Effector memory CD4-positive, alpha-beta T cell (primary cell): ENCODE measurements at places on chromosomes 7 and 10.
A peak's percentile ranks its signal among the peaks of the same experiment; 100 is the strongest.

- no peak for DNase-seq
These were observed 88.5 kb downstream of the IPMK start for GRCh38 chr10:58179238-58179637.

GRCh38 chr10:108412323-108412722 lies 1247.8 kb upstream of the SORCS1 start:
- DNase-seq, result no peak

DNA sequence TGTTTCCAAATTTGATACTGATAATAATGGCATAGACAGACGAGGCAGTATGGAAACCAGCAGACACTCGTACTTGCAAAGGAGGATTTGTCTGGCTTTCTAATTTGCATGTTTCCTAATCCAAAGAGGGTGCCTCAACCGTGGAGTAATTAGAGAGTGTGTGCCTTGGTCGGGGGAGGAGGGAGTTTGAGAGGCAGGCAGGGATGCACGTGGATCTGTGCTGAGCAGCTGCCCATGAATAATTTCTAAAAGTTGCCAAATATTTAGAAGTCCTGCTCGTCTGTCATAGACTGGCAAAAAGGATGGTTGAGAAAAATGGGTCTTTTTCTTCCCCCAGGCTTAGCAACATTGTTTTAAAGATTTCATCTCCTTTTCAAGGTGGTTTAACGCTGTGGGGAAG lies 69.4 kb downstream of the PTPRE start:
- DNase-seq, result no peak

- DNase-seq, result no peak
These were observed 4.1 kb downstream of the FRMD4A start for GRCh38 chr10:14326581-14326980.

- no peak for DNase-seq
These were observed 211.0 kb downstream of the SEMA3A start for GRCh38 chr7:83983606-83984005.

GRCh38 chr7:143938379-143939243 lies 3.6 kb downstream of the OR2F2 start:
- DNase-seq, result no peak

DNA sequence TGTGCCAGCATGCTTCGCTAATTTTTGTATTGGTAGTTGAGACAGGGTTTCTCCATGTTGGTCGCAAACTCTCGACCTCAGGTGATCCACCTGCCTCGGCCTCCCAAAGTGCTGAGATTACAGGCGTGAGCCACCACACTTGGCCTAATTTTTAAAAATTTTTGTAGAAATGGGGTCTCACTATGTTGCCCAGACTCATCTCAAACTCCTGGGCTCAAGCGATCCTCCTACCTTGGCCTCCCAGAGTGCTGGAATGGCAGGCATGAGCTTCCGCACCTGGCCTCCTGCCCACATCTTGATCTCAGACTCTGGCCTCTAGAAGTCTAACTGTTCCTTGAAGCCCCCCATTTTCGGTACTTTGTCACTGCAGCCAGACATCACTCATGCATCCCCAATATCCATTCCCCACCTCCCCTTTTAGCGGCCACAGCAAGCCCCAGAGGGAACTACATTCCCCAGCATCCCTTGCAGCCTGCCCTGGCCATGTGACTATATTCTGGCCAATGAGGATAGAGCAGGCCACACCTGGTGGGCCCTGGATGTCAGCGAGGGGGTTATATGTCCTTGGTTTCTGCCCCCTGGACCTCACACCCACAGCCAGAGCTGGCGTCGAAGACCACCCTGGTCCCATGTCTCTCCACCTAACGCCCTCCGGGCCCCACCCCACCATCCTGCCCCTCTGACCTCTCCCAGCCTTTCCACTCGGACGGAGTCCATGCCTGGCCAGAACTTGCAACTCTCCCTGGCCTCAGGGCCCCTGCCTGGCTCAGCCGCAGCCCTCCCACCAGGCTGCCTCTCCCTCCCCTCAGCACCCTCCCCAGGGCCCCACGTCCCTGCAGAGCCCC lies 33.8 kb downstream of the MICALL2 start:
- DNase-seq, result no peak

GRCh38 chr7:142892951-142893350 lies 7.4 kb upstream of the TRPV6 start:
- DNase-seq, result no peak

- DNase-seq, result peak; percentile 60
These were observed 5.3 kb downstream of the SRGN start for GRCh38 chr10:69092959-69093850.

DNA sequence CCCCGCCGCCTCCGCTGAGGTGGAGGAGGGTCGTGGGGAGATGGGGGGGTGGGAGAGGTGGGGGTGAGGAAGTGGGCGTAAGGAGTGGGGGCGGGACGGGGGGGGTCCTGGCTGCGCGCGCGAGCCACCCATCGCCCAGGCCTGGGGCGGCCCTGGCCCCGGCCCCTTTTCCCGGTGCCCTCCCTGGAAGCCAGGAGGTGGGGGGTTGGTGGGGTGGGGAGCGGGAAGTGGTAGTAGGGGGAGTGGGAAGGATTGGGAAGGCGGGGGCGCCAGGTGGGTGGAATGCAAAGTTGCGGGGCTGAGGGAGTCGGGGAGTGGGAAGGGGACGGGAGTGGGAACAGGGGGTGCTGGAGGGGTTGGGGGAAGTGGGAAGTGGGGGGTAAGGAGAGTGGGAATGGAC lies 319 bp upstream of the MMD2 start:
- no peak for DNase-seq

- no peak for DNase-seq
These were observed 54.7 kb upstream of the NPTX2 start for GRCh38 chr7:98562381-98562823.

GRCh38 chr10:71244431-71245419 lies 32.4 kb downstream of the UNC5B start:
- DNase-seq, result no peak

DNA sequence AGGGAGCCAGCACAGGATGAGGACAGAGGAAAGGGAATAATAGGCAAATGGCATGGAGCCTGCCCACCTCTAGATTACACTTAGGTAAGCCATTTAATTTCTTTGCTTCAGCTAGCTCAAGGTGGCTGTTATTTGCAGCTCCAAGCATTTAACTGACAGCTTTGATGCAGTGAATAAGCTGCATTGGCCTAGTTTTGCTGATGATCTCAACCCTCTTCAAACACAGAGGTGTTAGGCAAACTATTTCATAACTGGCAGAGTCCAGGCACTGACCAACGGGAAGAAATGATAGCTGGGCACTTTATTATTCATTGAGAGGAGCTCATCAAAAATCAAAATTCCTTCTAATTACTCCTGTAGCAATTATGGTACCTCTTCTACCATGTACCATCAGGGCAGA lies 317.4 kb downstream of the BMPER start:
- DNase-seq, result no peak

- no peak for DNase-seq
These were observed 79.7 kb downstream of the VIPR2 start for GRCh38 chr7:159064816-159065510.

GRCh38 chr7:140981951-140982350 lies 32.8 kb downstream of the MRPS33 start:
- no peak for DNase-seq

DNA sequence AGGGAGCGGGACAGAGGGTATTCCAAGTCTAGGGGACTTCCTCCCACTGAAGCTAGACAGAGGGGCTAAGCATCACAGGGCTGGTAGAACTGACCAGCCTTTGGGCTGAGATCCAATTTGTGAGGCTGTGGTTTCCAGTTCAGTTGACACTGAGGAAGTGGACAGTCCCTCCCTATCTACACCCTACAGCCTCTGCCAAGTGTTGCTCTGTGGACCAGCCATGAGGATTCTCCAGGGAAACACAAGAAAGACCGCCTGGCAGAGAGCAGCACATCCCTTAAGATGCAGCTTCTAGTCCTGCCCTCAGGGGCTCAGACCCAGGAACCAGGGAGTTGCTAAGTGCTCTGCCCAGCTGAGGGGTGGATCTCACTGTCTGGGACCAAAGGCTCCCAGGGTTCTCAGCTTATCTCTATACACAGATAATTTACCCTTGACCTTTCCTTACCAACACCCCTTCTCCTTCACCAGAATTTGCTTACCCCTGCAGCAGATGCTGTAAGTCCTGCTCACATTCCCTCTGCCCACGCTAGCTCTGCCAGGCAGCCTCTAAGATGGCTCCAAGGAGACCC lies 252.0 kb downstream of the SKIDA1 start:
- DNase-seq, result no peak

GRCh38 chr7:120272701-120273475 lies at the start of gene KCND2:
Gene KCND2, plus strand, starts transcription at chr7:120273175.
- no peak for DNase-seq

DNA sequence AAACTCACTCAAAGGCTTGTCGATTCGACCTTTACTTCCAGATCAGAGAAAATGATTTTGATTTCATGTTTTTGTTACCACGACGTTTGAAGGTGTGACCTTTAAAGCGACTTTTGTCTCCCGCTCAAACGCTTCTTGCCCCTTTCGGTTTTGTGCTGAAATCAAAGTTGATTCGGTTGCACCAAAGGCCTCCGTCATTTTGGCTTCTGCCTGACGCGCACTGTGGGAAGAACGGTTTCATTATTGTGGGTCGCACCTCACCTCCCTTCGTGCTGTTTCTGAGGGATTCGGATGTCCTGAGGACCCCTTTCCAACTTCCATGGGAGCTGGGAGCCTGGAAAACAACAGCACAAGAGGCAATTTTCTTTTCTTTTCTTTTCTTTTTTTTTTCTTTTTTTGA lies 176.9 kb downstream of the DNAJB6 start:
- no peak for DNase-seq

GRCh38 chr7:107051376-107051775 lies 6.9 kb downstream of the PRKAR2B start:
- no peak for DNase-seq

GRCh38 chr10:48800007-48800675 lies 115.5 kb downstream of the WDFY4 start:
- no peak for DNase-seq

DNA sequence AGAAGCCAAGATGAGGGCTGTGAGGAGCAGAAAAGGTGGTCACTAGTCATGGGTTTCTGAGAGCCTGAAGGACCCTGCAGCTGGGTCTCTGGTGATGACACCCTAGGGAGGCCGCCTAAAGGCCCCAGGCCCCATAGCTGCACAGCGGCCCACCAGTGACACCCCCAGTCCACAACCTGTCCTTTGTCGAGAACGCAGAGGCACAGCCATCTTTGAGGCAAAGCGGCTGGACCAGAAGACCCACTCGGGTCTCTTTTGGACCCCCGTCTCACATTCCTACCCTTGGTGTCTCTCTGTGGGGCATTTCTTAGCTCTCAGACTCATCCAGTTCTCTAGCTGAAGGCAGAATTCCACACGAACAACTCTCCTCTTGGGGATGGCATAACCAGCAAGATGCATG lies 18.8 kb downstream of the JCAD start:
- DNase-seq, result no peak

GRCh38 chr7:1767524-1767923 lies 97.4 kb downstream of the ELFN1 start:
- no peak for DNase-seq

DNA sequence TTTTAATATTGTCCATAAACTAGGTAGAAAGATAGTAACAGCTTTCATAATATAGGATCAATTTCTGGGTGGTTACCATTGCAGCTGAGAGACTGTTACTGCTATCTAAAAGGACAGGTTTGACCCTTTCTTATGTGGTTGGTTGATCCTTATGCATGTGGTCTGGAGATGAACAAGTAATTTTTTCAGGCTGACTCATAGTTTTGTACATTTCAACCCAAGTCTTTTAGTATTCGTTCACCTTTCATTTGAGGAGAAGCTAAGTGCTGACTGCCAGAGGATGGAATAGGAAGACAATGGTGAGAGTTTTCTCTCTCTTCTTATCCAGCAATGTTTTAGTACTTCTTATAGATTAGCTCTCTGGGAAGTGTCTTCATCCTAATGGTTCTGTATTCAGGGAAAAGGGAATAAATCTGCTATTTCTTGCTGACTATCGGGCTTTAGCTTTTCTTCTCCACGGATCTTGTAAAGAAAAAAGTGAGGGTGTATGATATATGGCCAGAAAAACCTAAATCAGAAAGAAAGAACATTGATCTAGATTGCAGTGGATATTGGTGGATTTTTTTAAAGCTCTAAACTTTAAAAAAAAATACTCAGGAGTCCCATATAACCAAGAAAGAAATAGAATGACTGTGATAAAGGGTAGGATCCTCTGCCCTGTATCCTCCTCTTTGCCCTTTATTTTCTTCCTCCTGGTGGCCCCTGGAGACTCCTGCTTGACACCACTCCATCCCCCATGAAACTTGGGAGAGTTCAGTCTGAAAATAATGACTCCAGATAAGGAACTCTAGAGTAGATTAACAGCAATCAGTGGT lies 88.0 kb downstream of the CPED1 start:
- DNase-seq, result no peak

- no peak for DNase-seq
These were observed 3.1 kb upstream of the ARPC1B start for GRCh38 chr7:99371376-99371920.

- DNase-seq, result no peak
These were observed 39.0 kb upstream of the IFRD1 start for GRCh38 chr7:112411186-112411795.

- no peak for DNase-seq
These were observed 62.7 kb downstream of the ADCYAP1R1 start for GRCh38 chr7:31114593-31115343.

DNA sequence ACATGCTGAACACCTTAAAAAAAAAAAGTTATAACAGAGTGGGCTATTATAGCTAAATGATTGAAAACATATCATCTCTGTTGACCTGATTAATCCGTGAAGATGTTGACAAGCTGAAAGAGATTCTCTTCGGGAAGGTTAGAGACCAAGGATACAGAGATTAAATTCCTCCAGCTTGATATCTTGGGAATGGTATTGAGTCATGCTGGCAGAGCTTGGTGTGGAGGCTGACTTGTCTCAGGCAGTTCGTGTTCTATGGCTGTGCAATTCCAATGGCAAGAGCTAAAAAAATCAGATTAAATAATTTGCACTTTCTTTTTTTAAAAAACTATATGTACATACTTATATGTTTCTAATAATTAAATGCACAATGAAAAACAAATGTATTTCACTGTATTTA lies 24.9 kb upstream of the CACNA2D1 start:
- no peak for DNase-seq

DNA sequence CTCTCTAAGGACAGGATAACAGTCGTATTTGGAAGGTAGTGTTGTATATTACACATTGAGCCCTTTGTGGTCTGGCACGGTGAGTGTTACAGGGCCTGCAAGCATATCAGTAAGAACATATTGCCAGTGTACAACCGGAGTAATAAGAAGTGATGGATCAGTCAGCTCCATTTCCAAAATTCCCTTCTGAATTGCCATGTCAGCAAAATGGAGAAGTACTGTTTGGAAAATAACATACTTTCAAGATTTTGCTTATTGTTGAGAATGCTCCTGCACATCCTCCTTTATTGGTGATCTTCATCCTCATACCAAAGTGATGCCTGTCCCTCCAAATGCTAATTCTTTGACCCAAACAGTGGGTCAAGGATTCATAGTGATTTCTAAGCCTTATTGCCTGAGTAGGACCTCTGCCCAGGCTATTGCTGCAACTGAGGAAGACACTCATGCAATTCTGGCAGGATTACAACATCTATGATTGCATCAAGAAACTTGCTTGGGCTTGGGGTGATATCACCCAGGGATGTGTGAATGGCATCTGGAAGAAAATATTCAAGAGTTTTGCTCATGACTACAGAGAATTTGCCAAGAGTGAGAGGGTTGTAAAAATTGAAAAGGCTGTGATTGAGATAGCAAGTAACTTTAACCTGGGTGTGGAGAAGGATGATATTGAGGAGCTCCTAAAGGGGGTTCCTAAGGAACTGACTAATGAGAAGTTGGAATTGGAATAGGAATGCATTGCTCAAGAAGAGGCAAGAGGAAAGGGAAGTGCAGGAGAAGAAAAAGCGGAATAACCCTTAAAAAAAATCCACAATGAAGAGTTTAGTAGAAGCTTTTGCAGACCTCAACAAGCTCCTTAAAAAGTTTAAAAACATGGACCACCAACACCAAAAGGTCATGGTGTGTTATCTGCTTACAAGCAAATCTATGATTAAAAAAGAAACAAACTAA lies 452.2 kb upstream of the SORCS1 start:
- DNase-seq, result no peak
